ENCODE measurements at places on chromosomes 3 and 15.

- DNase-seq: no peak
These were observed 87.2 kb downstream of the DNAJC13 start for GRCh38 chr3:132504375-132504933.

DNA sequence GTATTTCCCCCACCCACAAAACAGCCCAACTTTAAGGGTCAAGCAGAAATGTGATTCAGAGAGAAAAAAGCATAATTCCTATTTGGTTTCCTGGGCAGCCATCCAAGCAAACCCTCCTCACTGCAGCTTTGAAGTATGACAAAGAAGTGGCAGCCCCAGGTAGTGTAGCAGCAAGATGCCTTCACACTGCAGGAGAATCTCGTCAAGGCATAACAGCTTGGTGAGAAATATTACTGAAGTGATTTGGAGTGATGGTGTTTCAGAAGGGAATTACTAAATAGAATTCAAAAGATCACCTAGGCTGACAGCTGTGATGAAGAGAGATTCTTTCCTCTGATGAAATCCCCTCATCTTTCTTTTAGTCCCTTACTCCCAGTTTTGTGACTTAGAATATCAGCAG is 173.9 kb downstream of the PYDC2 start:
- no peak for DNase-seq

DNA sequence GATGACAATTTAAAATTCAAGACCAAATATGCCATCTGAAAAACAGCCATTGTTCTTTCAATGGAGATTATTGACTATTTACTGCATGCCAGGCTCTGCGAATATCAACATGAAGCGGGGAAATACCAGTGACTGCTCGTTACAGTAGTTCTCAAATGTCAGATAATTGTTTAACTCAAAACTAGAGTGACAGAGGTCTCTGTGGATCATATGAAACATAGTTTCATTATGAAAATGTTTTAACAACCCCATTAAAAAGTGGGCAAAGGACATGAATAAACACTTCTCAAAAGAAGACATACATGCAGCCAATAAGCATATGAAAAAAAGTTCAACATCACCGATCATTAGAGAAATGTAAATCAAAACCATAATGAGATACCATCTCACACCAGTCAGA is 50.0 kb upstream of the GPR149 start:
- DNase-seq: no peak

- no peak for DNase-seq
These were observed 32.8 kb upstream of the CGNL1 start for GRCh38 chr15:57343498-57343897.

DNA sequence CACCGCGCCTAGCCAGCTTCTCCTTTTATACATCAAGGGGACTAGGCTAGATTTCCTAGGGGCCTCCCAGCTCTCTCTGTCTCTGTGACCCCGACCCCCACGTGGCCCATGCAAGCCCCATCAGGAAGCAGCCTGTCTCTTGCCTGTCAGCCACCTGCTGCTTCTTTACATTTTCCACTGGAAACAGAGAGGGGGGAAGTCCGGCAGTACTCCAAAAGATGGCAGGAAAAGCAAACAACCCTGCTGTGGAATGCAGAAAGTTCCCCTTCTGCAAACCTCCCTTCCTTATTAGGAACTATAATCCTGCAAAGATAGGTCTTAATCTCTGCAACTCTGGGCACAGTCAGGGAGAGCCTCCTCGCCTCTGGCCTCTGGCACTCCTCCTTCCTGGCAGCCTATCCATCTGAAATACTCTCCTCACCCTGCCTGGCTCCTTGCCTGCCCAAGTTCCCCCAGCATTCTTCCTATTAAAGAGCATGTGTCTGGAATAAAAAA is 47.4 kb upstream of the HACD2 start:
- no peak for DNase-seq

DNA sequence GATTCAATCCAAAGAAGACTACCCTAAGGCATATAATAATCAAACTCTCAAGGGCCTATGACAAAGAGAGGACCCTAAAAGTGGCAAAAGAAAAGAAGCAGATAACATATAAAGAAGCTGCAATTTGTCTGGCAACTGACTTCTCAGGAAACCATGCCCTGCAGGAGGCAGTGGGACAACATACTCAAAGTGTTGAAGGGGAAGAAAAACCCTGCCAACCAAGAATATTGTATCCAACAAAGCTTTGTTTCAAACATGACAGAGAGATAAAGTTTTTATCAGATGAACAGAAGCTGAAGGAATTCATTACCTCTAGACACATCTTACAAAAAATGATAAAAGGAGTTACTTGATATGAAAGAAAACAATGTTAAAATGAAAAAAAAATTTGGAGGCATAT is 167.1 kb downstream of the VPS13C start:
- no peak for DNase-seq

- no peak for DNase-seq
These were observed 18.6 kb downstream of the MAGEF1 start for GRCh38 chr3:184693011-184693975.

GRCh38 chr3:71511446-71511845 is 72.1 kb downstream of the FOXP1 start:
- DNase-seq: no peak

DNA sequence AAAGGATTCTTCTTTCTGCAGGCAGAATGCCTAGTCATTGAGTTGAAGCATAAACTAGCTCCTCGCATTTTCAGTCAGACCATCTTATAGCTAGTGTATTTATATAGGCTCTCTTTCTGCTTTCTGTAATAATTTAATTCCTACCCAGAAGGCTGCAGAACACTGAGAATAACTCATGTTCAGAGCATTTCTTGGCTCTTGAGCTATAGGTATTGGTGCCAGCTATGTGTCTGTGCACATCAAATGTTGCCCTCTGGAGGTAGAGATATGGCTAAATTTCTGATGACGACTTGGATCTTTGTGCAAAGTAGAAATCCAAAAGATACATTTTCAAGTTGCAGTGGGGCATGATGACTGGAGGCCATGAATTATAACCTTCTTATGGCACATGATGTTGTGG is 336.2 kb upstream of the TPM1 start:
- no peak for DNase-seq

DNA sequence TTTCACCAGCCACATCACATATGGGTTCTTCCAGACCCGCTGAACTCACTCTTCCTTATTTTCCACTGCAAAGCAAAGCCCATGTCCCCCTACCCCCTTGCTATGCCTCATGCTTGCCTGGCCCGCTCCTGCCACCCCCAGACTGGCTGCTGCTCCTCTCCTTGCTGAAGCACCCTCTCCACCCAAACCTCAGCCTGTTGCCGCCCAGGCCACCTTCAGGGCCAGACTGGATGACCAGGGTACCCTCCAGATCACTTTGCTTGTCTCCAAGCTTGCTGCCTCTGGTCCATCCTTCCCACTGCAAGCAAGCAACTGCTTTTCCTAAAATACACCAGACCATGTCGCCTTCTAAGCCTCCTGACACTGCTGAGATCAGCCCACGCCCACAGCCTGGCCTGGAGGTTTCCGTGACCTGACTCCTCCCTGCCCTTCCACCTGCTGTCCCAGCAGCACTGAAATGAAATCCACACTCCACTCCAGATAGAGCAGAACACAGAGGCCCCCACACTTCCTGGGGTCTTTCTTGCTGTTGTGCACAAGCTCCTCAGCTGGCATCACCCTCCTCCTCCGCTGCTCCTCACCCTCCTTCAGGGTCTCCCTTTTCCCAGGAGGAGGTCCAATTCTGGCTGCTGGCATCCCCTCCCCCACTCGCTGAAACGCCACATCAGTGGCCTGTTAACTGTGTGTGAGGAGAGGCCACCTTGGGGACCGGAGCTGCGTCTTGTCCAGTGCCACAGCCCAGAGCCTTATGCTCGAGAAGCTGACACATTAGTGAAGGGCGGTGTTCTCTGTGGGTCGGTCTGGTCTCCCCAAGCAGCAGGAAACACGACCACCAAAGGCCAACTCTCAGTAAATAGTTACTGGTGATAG is 99.1 kb downstream of the ADCY5 start:
- no peak for DNase-seq

DNA sequence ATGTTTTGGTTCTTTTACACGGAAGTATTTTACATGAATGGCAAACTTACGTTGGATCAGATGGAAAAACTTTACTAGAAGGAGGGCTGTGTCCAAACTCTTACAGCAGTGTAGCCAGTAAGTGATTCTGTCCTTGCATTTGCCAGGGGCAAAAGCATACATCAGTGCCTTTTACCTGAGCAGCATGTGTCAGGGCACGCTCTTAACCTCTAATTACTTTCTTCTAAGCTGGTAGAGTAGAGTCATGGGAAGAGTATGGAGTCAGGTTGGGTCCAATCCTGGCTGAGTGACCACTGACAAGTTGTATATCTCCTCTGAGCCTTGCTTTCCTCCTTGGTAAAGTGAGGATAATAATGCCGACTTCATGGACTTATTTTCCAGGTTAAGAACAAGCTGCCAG is 47.1 kb downstream of the RYR3 start:
- no peak for DNase-seq

GRCh38 chr15:68733666-68734065 is 87.0 kb downstream of the ANP32A start:
- no peak for DNase-seq

DNA sequence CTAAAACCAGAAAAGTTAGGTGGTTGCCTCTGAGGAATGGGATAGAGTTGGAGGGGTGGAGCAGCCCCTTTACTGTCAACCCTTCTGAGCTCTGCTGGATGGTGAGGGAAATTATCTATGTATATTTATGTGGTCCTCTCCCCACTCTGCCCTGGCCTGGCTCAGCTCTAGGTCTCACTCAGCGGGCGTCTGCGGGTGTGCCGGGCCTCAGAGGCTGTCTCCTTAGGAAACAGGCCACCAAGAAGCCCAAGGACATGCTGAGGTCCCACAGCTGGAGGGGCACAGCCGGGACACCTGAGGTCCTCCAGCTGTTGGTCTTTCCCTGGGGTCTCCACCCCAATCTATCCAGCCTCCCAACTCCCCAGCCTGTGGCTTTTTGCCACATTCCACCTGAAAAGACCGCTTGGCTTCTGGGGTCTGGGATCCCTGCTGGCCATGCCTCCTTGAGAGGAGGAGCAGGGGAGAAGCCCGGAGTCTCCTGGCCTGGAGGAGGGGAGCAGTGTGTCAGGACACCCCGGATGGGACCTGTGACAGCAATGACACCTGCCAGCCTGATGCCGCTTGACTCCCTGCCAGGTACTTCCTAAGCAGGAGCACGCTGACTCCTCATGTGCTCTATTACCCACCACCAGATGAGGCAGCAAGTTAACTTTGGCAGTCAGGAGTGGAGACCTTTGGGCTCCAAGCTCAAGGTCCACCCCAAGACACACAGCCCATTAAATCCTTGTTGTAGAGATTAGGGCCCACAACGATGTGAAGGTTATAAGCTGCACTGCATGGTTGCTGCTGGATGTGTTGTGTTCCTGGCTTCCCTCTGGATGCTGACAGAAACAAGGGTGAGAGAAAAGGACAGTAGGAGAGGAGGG is at the start of gene SLC28A1:
TSS of gene SLC28A1 (plus strand) at position 747 of the 866 bp plus-strand sequence. CDS start 3,099 bp downstream, outside the sequence.
- DNase-seq: no peak

DNA sequence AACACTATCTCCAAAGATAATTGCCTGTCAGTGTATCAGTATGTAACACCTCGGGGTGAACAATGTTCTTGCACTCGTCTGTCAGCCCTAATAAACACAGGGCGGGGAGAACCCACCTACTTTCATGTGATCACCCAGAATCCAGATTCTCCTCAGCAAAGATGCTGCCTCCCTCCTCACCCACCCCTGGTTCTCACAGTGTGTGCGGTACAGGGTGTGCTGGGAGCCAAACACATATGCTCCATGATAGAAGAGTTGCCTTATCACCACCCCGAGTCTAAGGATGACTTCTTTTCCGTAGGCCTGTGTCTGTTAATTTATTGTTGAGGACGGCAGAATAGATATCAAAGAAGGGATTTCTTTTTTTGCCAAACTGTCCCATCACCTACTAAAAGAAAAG is 206.1 kb downstream of the TLE3 start:
- no peak for DNase-seq

DNA sequence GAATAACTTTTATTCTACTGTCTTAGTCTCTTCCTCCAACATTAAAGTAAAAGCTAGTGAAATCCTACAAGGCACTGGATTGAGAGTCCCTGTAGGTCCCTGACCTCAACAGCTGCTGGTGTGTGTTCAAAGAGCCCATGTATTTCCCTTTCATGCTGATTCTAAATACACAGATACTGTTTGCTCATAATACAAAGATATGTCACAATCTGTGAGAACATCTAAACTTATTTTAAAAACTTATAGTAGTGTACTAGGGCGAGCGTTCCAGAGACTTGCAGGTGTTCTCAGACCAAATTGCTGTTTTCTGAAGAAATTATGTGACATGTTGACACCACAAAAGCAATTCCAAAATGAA is 145.9 kb upstream of the LIPC start:
- DNase-seq: no peak

DNA sequence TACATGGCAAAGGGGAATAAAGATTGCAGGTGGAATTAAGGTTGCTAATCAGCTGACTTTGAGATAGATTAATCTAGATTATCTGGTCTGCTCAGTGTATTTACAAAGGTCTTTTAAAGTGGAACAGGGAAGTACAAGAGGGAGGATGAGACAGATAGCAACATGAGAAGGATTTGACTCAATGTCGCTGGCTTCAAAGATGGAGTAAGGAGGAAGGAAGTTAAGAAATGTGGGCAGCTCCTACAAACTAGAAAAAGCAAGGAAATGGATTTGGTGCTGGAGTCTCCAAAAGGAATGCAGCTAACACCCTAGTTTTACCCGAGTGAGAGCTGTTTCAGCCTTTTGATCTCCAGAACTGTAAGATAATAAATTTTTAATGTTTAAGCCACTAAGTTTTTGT is 180.7 kb upstream of the TTC14 start:
- no peak for DNase-seq

DNA sequence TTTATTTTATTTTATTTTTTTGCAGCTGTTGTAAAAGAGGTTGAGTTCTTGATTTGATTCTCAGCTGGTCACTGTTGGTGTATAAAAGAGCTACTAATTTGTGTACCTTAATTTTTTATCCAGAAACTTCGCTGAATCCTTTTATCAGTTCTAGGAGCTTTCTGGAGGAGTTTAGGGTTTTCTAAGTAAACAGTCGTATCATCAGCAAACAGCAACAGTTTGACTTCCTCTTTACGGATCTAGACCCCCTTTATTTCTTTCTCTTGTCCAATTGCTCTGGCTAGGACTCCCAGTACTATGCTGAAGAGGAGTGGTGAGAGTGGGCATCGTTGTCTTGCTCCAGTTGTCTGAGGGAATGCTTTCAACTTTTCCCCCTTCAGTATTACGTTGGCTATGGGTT is 165.8 kb upstream of the KCNMB2 start:
- no peak for DNase-seq

GRCh38 chr15:87099916-87100315 is 1020.2 kb downstream of the AGBL1 start:
- DNase-seq: no peak

All from stimulated activated CD8-positive, alpha-beta memory T cell treated with anti-CD3 and anti-CD28 coated beads, Interleukin-4, amount 100 ng/mL, for 48 hours (primary cell).